Fibroblast of villous mesenchyme (primary cell): ENCODE measurements at places on chromosomes 12 and 14. TPM values are rescaled to one million over a fixed set of nuclear protein-coding genes. Genes with fewer than 3 reads are reported as not detected.

Gene RTRAF
- total RNA-seq = 49.3 and 64.3 TPM in 2 replicates

Gene ALX1
- total RNA-seq = 0.64 and 1.3 TPM in 2 replicates

Gene NRIP2
- total RNA-seq = under 0.01 and 0.86 TPM in 2 replicates

Gene STAT2
- total RNA-seq = 232 and 296 TPM in 2 replicates

Gene GPR137C
- 0.32 and 0.43 TPM in 2 replicates for total RNA-seq

Gene NTS
- under 0.01 TPM in 2 replicates for total RNA-seq

Gene PTPRO
- under 0.01 TPM in 2 replicates for total RNA-seq

Gene GSG1
- 0.32 and 11.2 TPM in 2 replicates for total RNA-seq

Gene CCNB1IP1
- 40.9 and 49.7 TPM in 2 replicates for total RNA-seq

Gene ALKBH2
- total RNA-seq = 13.2 and 16.0 TPM in 2 replicates

Gene BMP4
- total RNA-seq = 9.9 and 11.0 TPM in 2 replicates

Gene RPGRIP1
- under 0.01 TPM in 1 of 2 replicates, not detected in the other for total RNA-seq

Gene HIGD1C
- not detected in 2 replicates for total RNA-seq

Gene HRK
- total RNA-seq = under 0.01 TPM in 1 of 2 replicates, not detected in the other

Gene VRTN
- not detected in 2 replicates for total RNA-seq

Gene AHNAK2
- 32.2 and 32.4 TPM in 2 replicates for total RNA-seq

Gene NOS1
- total RNA-seq = not detected in 2 replicates

Gene ARL1
- total RNA-seq = 76.7 and 114 TPM in 2 replicates

Gene DBX2
- total RNA-seq = not detected in 2 replicates

Gene NYNRIN
- 11.6 and 15.5 TPM in 2 replicates for total RNA-seq

Gene CELA1
- not detected in 2 replicates for total RNA-seq

Gene CNTN1
- total RNA-seq = 1.7 and 2.6 TPM in 2 replicates

Gene POTEM
- not detected in 2 replicates for total RNA-seq

Gene EIF2S3B
- 3.5 and 9.5 TPM in 2 replicates for total RNA-seq

Gene SLC25A29
- total RNA-seq = 8.6 and 16.4 TPM in 2 replicates

Gene P2RX4
- 13.5 and 15.1 TPM in 2 replicates for total RNA-seq

Gene RPL10L
- 0.43 TPM in 1 of 2 replicates, not detected in the other for total RNA-seq

Gene KIF5A
- 0.86 and 1.3 TPM in 2 replicates for total RNA-seq

Gene IKZF4
- total RNA-seq = 1.3 and 3.5 TPM in 2 replicates

Gene KLRF2
- not detected in 2 replicates for total RNA-seq

Gene SPIC
- total RNA-seq = not detected in 2 replicates

Gene HOXC11
- 0.86 and 2.9 TPM in 2 replicates for total RNA-seq

Gene SPRYD3
- total RNA-seq = 17.4 and 19.4 TPM in 2 replicates

Gene CLEC4E
- not detected in 2 replicates for total RNA-seq

Gene SERPINA4
- total RNA-seq = not detected in 2 replicates

Gene SERPINA10
- not detected in 2 replicates for total RNA-seq

Gene MANSC1
- 2.3 and 4.7 TPM in 2 replicates for total RNA-seq

Gene FICD
- total RNA-seq = 8.1 and 9.9 TPM in 2 replicates

Gene GLS2
- total RNA-seq = under 0.01 TPM in 1 of 2 replicates, not detected in the other

Gene TMEM179
- total RNA-seq = under 0.01 TPM in 1 of 2 replicates, not detected in the other

Gene PCK2
- 13.0 and 33.2 TPM in 2 replicates for total RNA-seq

Gene RTN1
- total RNA-seq = 0.43 and 0.64 TPM in 2 replicates

Gene NDUFA12
- 108 and 137 TPM in 2 replicates for total RNA-seq

Gene SLCO1C1
- total RNA-seq = under 0.01 and 0.32 TPM in 2 replicates

Gene SSPN
- total RNA-seq = 11.6 and 22.0 TPM in 2 replicates

Gene KLRG1
- 0.32 and 0.43 TPM in 2 replicates for total RNA-seq

Gene TAS2R7
- total RNA-seq = 0.32 TPM in 1 of 2 replicates, not detected in the other

Gene MLF2
- total RNA-seq = 160 and 229 TPM in 2 replicates

Gene GPRC5A
- total RNA-seq = 25.8 and 127 TPM in 2 replicates

Gene SIX4
- total RNA-seq = 8.7 and 14.7 TPM in 2 replicates

Gene SLC35F4
- not detected in 2 replicates for total RNA-seq

Gene GPRC5D
- not detected in 2 replicates for total RNA-seq

Gene PRKD1
- total RNA-seq = 11.3 and 13.8 TPM in 2 replicates

Gene TMEM30B
- total RNA-seq = 0.32 TPM in 1 of 2 replicates, not detected in the other

Gene PKP2
- total RNA-seq = 2.3 and 9.5 TPM in 2 replicates

Gene FOXN4
- not detected in 2 replicates for total RNA-seq

Gene BCL7A
- total RNA-seq = 3.9 TPM in 2 replicates
